HT-29 (cell line): ENCODE measurements at places on chromosomes 7 and 10.

- no peak for DNase-seq
These were observed 200.3 kb downstream of the BUB3 start for GRCh38 chr10:123354521-123354920.

GRCh38 chr10:20088061-20088701 lies 271.9 kb downstream of the PLXDC2 start:
- DNase-seq, result no peak

DNA sequence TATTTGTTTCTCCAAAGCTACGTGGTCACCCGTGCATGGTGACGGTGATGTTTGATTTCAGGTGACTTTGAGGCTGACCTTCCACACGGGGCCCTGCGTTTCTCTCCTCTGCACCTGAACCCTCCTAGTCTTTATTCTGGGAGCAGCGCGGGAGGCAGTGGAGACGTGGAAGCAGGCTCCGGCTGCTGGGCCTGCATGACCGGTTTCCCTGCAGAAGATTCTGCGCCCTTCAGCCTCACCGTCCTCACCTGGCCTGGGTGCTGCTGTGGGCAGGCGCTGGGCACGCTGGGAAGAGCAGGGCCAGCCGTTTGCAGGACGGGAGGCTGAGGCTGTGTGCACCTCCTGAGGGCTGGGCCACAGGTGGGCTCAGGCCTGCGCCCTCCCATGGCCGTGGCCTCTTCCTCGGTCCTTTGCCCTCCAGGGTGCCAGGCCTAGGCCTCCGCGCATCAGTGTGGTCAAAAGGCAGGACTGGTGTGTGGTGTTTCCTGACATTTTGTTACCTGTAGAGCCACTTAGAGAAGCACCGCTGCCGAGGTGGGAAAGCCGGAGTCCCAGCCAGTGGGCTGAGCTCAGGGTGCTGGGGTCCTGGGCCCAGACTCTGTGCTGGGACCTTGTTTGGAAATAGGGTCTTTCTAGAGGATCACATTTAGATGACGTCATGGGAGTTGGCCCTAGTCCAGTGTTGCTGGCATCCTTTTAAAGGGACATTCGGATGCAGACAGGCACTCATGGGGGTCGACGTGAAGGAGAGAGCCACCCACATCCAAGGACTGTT lies 478.3 kb downstream of the DNAJB6 start:
- no peak for DNase-seq

DNA sequence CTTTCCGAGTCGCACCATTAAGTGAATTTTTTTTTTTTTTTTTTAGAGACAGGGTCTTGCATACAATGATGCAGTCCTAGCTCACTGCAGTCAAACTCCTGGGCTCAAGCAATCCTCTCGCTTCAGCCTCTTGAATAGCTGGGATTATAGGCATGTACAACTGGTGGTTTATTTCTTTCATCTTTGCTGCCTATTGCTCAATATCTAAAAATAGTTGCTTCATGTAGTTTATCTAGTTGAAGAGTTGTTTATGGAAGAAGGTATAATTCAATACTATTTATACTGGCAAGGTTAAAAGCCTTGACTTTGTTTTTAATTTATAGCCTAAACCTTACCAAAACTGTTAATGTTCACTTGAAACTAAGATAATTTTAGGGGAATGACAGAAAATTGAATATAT lies 66.9 kb downstream of the SEMA3D start:
- DNase-seq, result no peak

DNA sequence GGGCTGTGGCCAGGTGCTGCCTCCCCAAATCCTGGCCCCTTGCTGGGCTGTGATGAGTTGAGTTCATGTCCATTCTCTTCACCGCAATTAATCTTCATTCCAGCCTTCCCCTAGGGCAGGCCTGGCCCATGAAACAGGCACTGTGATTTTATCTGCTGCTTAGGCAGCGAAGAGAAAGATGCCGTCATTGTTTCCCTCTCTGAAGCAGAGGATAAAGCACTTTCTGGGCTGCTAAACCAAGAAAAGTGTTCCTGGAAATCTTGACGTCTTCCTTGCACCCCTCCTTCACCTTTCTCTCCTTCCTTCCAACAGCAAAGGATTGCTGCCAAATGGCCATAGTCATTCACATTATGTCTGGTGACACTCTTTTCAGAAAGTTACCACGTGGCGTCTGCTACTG lies 265.9 kb downstream of the ZEB1 start:
- DNase-seq, result no peak

GRCh38 chr10:46787321-46787615 lies 124.0 kb upstream of the PTPN20 start:
- DNase-seq, result peak; percentile 50

DNA sequence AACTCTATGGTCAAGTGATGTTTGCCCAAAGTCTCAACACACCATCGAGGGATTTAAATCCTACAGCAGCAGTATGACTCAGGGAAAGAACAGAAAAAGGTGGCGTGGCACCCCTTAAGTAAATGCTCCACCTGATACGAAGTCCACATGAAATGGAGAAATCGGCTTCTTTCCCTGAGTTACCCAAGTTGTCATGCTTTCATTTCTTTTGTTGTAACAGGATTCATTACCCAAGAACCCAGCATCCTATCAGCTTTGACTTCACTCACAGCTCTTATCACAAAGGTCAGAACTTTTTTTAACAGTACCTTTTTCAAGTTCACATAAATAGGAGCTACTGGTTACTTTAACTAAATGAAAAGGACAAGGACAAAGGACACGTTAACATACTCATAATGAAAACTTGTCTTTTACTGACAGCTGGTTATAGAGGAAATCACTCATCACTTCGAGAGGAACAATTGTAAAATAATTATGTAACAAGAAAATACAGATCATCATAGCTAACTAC lies 219.8 kb upstream of the FRMD4A start:
- peak; percentile 77 for DNase-seq
